ENCODE measurements at places on chromosomes 4 and X. TPM values are rescaled to one million over a fixed set of nuclear protein-coding genes. Genes with fewer than 3 reads are reported as not detected.

The MEPE gene
- total RNA-seq, result not detected

DNA sequence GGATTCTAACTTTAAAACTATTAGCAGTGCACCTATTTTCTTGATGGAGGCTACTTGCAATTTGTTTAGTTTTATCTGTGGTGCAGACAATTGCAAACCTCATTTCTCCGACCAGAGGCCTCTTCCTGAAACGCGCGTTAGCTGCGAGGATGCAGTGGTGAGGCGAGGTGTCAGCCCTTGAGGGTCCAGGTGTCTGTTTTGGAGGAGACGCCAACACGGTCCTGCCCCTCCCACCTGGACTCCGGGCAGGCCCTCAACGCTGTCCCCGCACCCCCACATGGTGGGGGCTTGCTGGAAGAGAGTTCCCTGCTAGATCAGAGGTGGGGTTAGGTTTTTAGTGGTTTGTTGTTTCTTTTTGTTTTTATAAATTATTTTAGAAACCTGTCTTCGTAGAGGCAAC lies 34.4 kb downstream of the PCGF3 start:
- DNase-seq, result peak; percentile 59

The TGIF2LX gene
- total RNA-seq, result not detected

- DNase-seq, result no peak
Observed at GRCh38 chrX:36898301-36898700, 109.9 kb upstream of the FAM47C start.

The PCYT1B gene
- 0.94 TPM for total RNA-seq

The DSPP gene
- total RNA-seq, result not detected

The CXCR3 gene
- total RNA-seq, result 1.7 TPM

GRCh38 chr4:92634882-92635281 lies 331.1 kb downstream of the GRID2 start:
- DNase-seq, result no peak
